ENCODE measurements at places on chromosomes 5 and 9.

- no peak for DNase-seq
Observed at GRCh38 chr9:36729906-36730305, 157.2 kb downstream of the MELK start.

DNA sequence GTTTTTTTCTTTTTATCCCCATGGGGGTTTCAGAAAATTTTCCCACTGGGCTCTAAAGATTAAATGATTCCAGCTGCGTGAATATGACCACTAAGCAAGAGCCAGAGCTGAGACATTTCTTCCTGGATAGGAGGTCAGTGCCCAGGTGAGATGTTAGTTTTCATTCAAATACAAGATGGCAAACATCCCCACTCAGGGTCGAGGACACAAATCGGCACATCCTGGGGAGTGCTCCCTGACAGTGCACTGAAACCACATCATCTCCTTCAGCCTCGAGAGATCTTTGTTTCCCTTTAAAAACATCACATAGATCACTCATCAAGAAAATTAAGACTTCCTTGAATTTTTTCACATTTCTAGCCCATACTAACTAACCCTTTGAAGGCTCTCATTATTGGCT is 273.2 kb upstream of the PANK3 start:
- DNase-seq: no peak

GRCh38 chr5:78974601-78975000 is 10.5 kb downstream of the ARSB start:
- no peak for DNase-seq

- no peak for DNase-seq
Observed at GRCh38 chr9:127980060-127980705, 606 bp downstream of the EEIG1 start.

GRCh38 chr5:87121304-87122150 is 146.2 kb upstream of the RASA1 start:
- DNase-seq: no peak

- DNase-seq: no peak
Observed at GRCh38 chr9:115398996-115399395, 281.0 kb upstream of the TNC start.

- DNase-seq: no peak
Observed at GRCh38 chr9:6564868-6565267, 80.7 kb downstream of the GLDC start.

Data from activated T-helper 1 cell treated with anti-CD3 and anti-CD28 coated beads, Interleukin-2, amount 50 U/mL, for 16 hours (primary cell).